ENCODE measurements at places on chromosomes 7 and 10.

DNA sequence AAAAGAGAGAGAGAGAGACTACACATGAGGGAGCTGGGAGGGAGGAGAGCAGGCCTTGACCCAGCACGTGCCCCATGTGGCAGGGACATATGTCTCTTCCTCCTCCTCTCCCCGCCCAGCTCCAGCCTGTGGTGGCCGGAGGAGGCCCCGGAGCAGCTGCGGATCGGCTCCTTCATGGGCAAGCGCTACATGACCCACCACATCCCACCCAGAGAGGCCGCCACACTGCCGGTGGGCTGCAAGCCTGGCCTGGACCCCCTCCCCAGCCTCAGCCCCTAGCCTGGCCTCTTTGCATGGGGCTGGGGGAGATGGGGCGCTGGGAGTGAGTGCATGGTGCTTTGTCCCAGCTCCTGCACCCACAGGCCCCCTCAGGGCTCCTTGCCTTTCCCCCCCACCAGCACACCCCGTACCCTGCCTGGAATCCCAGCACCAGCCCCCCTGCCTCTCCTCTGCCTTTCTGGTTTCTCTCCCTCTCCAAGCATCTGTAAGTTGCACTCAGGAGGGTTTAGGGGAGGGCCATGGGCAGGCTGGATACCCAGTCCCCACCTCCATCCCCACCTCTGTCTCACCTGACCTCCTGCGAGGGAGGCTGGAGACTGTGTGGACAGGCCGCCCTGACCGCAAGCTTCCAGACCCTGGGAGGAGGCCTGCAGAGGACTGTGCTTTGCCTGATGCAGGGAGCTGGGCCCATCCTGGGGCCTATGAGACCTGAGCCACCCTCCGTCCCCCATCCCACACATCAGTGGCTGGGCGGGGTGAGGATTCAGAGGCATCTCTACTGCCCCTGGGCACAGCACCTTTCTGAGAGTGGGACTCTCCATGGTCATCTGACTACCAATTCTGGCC lies 4.8 kb downstream of the UPK3B start:
- no peak for DNase-seq

GRCh38 chr7:106583706-106584690 lies 77.0 kb downstream of the CCDC71L start:
- no peak for DNase-seq

DNA sequence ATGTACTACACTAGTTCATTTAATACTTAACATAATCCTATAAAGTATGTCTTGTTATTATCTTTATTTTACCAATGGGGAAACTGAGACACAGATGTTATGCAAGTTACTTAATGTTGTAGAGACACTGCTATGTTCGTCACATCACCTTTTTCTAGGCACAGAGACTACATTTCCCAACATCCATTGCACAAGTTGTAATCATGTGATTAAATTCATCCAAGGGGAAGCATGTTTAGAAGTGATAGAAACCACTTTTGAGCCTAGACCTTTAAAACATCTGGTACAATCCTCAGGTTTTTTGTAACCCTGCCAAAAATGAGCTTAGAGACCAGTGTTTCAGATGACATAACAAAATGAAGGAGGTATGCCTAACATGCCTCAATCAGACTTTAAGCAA lies 386.8 kb upstream of the HPS1 start:
- DNase-seq = no peak

DNA sequence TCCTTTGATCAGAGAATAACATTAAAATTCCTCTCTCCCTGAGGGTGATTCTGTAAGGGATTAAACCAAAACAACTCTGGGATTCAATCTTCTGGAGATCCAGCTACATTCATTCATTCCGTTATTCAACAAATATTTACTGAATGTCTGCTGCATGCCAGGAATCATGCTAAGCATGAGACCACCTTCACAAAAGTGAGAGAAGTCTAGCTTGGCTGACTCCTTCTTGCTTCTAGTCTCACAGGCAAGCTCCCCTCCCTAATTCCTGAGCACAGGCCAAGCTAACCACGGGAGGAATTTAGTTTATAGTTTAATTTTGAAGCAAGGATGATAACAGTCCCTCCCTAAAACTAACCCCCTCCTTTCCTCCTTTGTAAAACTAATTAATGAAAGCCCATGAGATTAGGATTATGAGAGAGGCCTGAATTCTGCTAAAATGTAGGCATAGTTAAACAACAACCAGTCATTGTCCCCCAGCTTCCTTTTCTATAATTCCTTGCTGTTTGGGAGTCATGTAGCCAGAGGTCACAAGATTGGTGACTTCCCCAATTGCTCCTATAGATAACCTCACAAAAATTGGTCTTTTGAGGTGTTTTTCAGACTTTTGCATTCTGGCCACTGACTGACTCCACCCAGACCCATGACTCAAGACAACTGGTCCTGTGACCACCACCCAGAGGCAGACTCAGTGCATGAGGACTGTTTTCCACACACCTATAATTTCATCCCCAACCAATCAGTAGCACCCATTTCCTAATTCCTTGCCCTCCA lies 113.5 kb downstream of the ITGB8 start:
- no peak for DNase-seq

DNA sequence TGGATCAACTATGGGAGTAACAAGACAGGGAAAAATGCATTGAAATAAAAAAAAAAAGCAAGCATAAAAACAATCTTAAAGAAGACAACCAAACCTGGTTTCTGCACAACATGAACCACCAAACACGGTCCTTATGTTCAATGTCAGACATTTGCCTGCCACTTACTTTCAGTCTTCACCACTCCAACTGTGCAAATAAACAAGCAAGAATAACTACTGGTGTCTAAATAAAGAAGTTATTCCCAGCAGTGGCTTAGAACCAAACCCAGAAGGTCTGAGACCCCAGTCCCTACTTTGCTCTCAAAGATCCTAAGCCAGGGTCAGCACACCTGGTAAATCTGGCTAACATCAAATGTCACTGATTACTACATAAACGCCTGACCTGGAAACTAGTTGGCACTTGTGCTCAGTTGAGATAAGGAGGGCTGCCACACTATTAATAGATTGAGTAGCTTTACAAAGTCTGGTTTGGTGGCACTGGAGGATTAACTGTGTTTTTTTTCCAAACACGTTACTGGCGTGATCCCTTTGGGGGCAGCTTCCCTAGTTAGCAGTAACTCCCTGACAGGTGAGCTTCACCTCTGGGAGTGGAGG lies 62.7 kb upstream of the ABLIM1 start:
- DNase-seq = no peak

- DNase-seq = no peak
Measured at GRCh38 chr7:143258831-143259230, 4.4 kb upstream of the GSTK1 start.

Data from activated B cell treated with CpG ODN at 0.5 μM for 24 hours (primary cell).